ENCODE measurements at places on chromosomes 7 and 10.

DNA sequence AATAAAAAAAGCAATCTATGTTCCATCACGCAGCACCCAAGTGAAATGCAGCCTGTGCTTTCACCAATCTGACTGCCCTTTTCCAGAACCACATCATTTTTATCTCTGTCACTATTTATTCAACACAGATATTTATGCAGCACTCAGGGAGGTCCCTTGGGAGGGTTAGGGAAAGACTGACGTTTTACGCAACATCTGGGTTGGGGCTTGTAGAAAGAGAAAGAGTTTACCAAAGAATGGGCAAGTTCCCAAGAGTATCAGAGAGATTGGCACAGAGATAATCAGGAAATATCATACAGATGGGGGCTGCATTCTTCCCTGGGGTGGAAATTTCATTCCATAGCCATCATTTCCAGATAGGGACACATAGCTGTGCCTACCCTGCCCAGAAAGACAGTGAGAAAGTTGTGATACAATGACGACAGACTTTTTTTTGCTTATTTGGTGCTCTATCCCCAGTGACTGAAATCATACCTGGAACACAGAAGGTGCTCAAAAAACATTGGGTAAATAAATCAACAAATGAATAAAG lies 474.2 kb downstream of the CALN1 start:
- DNase-seq: no peak

DNA sequence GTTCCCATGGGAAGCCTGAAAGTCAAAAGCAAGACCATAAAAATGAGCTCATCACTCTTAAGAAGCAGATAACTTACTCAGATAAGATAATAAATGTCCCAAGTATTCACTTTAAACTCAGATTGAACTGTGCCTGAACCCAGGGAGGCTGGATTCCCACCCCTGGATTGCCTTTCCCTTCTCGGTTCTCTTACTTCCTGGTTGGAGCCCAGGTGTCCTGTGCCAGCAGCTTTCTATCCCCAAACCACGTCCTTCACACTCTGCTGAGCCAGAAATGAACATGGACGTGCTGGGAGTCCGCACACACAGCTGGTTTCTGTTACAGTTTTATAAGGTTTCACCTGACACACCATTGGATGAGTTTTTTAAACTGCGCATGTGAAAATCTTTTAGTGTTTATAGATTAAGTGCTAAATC lies 636.2 kb upstream of the IGFBP3 start:
- peak; percentile 60 for DNase-seq

DNA sequence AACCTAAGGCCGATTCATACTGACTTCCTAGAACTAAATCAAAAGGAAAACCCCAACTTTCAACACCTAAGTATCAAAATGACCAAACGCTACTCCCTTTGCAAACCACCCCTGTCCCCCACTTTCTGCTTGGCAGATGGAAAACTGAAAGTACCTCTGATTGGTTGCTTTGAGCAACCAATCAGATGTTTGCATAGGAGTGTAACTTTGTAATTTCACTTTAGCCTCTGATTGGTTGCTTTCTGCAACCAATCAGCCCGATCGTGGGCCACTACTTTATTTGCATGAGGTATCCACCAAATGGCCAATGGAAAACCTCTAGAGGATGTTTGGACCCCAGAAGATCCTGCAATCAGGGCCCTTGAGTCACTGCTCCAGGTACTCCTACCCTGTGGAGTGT lies 12.3 kb upstream of the SNX10 start:
- no peak for DNase-seq

GRCh38 chr10:63901881-63902280 lies 380.7 kb downstream of the REEP3 start:
- DNase-seq: no peak

- no peak for DNase-seq
Observed at GRCh38 chr7:71132377-71133231, 660 bp downstream of the GALNT17 start.

- no peak for DNase-seq
Observed at GRCh38 chr10:98577168-98577567, 130.4 kb upstream of the HPS1 start.

DNA sequence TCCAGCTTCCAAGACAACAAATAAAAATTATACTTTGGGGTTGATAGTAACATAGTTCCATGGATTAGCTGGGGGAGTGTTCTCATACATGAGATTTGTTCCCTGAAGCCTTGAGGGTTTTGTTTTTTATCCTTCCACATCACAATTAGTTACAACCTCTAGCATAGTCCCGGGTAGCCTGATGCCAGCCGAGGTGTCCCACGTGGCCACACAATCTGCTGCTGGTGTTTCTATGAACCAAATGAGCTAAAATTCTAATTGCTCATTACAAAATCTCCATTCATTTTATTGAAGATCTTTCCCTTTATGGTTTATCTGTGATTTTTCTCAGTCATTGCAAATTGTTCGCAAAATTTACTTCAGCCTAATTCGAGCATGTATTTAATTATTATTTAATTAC lies 84.7 kb downstream of the CACNA2D1 start:
- DNase-seq: no peak

DNA sequence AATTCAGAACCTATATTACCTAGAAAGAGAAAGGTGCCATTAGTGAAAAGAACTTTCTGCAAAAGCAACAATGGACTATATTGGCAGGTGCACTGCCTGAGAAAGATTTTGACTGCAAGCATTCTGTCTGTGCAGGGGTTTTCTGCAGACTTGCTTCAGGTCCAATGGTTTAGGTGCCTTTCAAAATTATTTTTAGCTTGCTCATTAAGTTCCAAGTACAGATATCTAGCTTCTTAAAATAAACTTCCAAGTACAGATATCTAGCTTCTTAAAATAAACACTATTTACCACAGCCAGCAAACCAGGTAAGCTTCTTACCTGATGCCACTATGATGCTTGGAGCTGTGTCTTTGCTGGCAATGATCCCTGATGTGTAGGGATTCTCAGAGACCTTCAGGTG lies 485.2 kb downstream of the SORCS1 start:
- DNase-seq: no peak

- DNase-seq: no peak
Observed at GRCh38 chr7:17279061-17279460, 19.4 kb upstream of the AHR start.

GRCh38 chr7:151416941-151417315 lies 7.1 kb upstream of the WDR86 start:
- no peak for DNase-seq

DNA sequence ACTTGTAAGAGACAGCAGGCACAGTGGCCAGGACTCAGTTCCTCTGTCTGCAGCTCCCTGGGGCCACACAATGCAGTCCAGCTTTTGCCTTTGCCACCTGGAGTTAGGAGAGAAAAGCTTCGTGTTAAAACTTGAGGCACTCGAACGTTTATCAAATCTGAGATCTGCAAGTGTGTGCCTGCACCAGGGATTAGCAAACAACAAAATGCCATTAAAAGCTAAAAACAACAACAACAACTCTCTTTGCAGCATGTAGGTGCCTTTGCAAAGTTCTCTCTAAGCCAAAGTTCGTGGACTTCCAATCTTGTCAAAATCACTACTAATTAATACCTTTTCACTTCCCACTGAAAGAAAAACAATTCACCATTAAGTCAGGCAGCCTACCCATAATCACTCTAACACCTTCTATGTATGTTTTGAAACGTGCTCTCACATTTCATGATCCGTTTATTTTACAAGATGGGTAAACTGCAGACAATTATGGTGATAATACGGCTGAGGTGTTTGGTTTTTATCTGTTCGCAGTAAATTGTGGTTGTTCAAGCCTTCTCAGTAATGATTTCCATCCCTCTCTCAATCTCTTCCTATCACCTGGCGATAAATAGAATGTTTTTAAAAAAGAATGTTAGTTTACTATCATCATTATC lies 36.2 kb upstream of the SDK1 start:
- DNase-seq: no peak

- DNase-seq: no peak
Observed at GRCh38 chr10:122286867-122287266, 15.8 kb downstream of the BTBD16 start.

DNA sequence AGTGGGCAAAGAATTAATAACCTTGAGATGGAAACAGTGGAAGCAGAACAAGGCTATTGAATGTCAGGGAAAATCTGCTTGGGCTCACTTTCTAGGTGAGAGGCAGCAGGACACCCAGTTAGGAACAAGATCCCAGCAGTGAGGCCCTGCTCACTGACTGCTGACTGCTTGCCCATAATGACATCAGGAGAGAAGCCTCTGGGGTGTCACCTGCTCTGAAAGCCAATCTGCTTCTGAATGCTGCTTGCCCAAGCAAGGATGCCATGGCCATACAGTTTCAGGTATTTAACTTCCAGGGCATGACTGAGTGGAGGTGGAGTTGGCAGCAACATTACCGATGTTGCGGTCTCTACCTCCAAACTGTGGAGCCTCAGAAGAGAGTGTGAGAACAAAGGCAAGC lies 11.7 kb upstream of the WAPL start:
- no peak for DNase-seq

GRCh38 chr7:13692548-13692947 lies 296.9 kb downstream of the ETV1 start:
- no peak for DNase-seq

DNA sequence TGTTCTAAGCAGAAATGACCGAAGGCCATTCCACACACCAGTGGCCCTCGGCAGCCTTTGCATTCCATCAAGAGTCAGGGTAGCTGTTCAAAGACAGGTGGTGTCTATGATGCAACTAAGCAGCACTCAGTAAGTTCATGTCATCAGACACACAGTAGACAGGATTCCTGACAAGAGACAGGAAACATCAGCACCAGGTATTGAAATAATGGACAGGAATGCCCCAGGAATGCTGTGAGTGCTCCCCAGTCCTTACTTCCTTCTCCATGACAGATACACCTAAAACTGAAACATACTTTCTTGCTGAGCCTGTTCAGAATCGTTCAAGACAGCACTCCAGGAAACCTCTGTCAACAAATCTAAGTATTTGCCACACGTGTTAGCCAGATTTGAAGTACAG lies 204.4 kb downstream of the TPST1 start:
- DNase-seq: no peak

GRCh38 chr7:151676759-151677158 lies 157.1 kb upstream of the RHEB start:
- no peak for DNase-seq

GRCh38 chr7:108114117-108114841 lies 15.9 kb downstream of the LAMB4 start:
- no peak for DNase-seq

- DNase-seq: no peak
Observed at GRCh38 chr7:3154317-3154716, 110.7 kb upstream of the CARD11 start.

DNA sequence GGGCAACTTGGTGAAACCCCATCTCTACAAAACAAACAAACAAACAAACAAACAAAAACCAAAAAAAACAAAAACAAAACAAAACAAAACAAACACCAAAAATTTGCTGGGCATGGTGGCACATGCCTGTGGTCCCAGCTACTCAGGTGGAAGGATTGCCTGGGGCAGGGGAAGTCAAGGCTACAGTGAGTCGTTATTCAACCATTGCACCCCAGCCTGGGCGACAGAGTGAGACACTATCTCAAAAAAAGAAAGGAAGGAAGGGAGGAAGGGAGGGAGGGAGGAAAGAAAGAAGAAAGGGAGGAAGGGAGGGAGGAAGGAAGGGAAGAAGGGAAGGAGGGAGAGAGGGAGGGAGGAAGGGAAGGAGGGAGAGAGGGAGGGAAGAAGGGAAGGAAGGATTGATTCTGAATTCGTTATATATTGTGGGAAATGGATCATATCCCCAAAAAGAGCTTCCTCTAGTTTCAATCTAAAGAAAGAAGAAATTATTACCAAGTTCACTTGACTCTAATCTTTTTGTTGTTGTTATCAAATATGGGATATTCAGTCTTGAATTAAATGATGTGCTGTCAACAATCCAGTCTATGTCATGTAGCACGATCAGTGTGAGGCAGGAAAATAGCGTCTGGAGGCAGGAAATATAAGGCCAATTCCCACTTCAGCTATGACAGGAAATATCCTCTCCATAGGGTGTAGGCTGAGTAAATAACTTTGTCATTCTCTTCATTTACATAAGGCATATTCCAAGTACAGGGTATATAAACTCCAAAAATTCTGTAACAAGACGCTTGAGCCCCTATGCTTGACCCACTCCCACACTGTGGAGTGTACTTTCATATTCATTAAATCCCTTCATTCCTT lies 26.2 kb upstream of the TRIM24 start:
- no peak for DNase-seq

- DNase-seq: peak; percentile 41
Observed at GRCh38 chr10:51699475-51700227, at the start of gene CSTF2T. TSS of gene CSTF2T (minus strand) at chr10:51699595. CDS start at chr10:51699549, 46 bp downstream.

DNA sequence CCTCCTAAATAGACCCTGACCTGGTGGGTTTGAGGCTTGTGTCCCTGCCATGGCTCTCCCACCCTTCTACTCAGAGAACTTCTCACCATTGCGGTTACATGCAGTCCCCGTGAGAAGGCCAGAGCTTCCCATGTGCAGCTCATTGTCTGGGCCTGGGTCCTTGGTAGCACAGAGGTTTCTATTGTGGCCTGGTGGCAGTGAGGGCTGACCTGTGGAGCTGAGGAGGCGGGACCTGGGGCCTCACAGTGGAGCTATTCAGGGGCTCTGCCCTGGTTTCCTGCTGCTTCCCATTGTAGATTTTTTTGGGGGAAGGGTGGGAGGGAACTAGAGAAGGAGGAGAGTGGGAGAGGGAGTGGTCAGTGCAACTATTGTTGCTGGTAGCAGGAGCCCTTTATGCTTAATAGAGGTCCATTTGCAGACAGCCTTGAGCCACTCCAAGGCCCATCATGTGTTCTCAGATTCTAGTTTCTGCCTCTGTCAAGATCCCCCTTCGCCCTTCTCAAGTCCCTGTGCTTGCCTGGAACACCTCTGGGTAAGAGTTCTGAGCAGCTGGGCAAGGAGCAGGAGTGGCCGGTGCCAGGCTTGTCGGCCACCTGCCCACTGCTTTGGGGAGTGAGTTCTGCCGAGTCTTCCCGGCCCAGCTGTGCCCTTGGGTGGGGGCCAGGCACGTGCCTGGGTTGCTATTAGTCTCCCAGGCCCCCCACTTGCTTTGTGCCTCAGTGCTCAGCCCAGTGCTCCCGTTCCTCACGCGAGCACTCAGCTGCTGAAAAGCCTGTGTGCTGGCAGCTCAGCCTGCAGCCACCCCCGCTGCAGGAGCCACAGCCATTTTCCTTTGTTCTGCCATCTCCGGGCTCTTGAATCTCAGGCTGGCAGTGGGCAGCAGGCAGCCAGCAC lies 10.7 kb downstream of the TSPAN14 start:
- no peak for DNase-seq

GRCh38 chr7:128741491-128741890 lies 2.3 kb downstream of the CALU start:
- no peak for DNase-seq

GRCh38 chr10:97336006-97336405 lies 1.5 kb upstream of the FRAT2 start:
- no peak for DNase-seq

DNA sequence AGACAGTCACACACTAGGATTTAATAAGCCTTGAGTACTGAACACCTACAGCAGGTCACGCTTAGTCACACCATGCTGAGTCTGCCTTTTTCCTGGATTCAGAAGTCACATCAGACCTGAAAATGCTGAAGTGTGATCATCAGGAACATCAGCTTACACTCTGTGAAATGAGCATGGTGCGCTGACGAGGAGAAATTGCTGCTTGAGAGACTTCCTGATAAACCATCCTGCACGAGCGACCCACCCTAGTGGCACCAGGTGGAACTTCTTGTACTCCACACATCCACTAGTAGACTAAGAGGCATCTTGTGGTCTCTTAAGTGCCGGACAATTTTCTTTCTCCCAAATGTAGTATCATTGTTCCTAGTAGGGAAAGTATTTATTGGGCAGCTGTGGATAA lies 51.8 kb upstream of the MRLN start:
- no peak for DNase-seq
